ENCODE measurements at places on chromosomes 12 and 14.

- no peak for DNase-seq
These were observed 42.5 kb upstream of the BEGAIN start for GRCh38 chr14:100629696-100630095.

GRCh38 chr12:13573698-13574321 is 377.3 kb downstream of the EMP1 start:
- no peak for DNase-seq

DNA sequence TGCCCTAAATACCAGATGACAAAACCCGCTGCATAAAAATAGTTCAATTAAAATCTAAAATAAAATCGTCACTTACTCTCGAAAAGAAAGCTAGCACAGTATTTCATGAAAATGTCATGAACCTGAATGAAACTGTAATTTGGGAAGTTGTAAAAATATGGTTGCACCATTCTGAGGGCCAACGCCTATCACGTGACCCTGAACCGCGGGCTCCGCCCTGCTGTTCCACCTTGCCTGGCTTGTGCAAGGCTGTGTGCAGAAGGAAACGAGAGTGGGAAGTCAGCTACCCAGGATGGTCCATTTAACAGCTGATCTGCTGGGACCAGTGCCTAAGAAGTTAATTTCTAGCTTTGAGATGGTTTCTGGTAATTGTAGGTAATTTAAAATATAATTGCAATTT is 91.7 kb upstream of the BMP4 start:
- DNase-seq: no peak

- no peak for DNase-seq
These were observed 87.9 kb upstream of the IGF1 start for GRCh38 chr12:102568276-102568675.

DNA sequence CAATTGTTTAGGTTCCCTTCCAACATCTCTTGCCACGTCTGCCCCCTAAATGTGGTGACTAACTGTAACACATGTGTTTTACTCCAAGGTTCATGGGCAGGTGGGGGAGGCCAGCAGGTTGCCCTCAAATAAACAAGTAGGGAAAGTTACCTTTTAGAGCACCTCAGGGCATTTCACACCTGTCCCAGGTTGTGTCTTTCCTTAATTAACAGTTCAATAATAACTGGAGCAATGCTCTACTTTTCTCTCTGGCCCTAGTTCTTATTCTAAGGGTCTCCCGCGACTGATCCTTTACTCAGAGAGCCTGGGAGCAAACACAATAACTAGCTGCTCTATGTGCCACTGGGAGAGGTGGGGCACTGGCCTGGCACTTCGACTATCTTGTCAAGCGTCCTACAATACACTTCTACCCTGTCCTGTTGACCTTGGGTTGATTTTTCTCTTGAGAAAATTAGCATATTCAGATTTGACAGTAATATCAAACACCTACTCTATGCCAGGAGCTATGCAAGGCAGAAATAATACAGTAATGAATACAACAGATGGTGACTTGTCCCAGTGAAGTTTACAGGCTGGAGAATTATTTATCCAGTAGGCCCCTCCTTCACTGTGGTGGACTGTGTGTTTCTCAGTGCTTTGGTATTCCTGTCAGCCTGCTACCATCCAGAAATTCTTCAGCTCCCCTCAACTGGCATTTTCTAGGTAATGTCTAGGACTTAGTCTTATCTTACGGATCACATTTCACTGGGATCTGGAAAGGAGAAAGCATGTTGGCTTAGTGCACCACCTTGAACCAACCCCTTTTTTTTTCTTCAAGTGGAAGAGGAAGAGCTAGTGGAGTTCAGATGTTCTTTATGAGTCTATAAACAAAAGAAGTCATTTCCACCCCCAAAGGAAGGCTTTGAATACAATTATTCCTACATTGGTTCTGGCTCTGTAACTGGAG is 202.6 kb downstream of the CRADD start:
- no peak for DNase-seq

DNA sequence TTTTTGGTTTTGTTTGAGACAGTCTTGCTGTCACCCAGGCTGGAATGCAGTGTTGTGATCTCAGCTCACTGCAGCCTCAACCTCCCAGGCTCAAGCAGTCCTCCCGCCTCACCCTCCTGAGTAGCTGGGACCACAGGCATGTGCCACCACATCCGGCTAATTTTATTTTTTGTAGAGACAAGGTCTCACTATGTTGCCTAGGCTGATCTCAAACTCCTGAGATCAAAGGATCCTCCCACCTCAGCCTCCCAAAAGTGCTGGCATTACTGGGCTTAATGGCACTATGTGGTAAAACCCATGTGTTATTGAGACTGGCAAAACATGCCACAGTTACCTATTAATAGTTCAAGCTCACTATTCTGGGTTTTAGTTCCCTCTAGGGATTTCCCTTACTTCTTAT is 51.2 kb upstream of the KCNH3 start:
- DNase-seq: no peak

DNA sequence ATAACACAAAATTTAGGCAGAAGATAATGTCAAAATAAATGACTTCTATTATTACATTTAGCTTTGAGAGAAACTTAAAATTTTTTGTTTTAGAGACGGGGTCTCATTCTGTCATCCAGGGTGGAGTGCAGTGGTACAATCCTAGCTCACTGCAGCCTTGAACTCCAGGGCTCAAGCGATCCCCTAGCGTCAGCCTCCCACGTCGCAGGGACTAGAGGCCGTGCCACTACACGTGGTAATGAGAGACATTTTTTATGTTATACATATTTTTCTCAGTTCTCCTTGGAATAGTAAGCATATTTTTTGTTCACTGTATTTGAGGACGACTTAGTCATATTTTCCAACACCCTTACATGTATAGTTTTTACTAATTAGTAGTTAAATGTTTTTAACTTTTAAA is 21.5 kb upstream of the NUDT4 start:
- DNase-seq: no peak

DNA sequence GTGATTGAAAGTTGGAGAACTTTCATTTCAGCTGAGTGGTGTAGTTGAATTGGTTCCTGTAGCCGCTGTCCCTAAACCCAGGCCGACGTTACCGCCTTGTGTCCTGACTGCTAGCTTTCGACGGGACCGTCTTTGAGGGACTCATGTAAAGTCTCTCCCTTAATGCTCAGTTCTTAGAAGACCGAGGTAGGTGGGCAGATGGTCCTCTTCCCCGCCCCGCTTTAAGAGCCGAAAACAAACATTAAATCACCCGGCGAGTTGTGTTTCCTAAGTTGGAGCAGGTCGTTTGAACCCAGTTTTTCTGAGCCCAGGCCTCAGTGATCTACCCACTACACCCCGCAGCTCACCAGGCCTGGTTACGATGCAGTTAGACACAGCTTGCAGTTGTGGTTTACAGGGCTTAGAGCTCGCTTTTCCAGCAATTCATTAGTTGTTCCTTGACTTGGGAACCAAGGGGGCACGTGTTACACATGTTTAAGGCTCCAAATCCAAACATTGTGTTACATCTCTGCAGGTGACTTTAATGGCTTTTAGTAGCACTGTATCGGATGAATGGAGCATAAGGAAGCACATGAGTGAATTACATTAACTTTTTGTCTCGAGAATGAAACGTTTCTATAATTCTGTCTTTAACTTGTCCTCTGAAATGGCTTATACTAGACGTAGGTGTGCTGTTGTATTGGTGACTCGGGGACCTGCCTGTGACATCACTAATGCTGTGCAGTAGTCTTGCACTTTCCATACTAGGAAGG is 790 bp downstream of the NEDD1 start:
- DNase-seq: peak; percentile 20

- no peak for DNase-seq
These were observed 42.0 kb downstream of the RIN3 start for GRCh38 chr14:92555465-92556111.

- no peak for DNase-seq
These were observed 52.3 kb downstream of the E2F7 start for GRCh38 chr12:77013091-77013490.

DNA sequence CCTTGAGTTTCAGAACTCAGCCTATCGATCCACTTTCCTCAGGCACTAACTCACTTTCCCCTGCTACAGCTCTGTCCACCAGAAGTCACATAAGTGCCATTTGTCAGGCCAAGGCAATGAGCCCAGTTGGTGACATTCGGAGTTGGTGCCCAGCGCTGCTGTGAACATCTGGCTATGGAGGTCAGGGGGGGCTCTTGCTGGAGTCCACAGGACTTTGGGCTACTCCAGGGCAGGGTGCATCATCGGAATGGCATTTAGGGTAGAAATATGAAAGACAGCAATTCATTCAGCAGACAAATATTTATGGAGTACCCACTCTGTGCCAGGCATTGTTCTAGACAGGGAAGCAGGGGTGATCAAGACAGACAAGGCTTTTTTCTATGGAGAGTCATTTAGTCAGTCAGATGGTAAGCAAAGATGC is 1.5 kb upstream of the PPP1CC start:
- DNase-seq: no peak

- DNase-seq: no peak
These were observed 148.5 kb upstream of the SEL1L start for GRCh38 chr14:81682134-81682533.

DNA sequence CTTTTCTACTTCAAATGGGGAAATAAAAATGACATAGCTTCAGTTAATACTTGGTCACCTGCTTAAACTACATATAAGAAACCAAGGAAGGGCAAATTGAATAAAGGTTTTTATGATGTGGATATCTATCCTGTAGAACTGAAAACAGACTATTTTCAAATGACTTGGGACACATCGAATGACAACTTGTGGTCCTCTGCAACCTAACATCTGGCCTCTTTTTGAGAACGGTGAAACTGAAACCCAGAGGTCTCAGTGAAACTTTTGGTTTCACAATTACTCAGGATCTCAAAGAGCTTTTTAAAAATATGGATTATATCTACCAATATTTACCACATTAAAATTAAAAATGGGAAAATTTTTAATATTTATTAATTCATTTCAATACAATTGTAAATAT is 65.2 kb downstream of the PPP2R5E start:
- no peak for DNase-seq

- DNase-seq: no peak
These were observed 615.2 kb downstream of the RPS29 start for GRCh38 chr14:48970943-48971342.

GRCh38 chr12:46609273-46609623 is 216.5 kb downstream of the SLC38A4 start:
- DNase-seq: no peak

- no peak for DNase-seq
These were observed 106.9 kb upstream of the KRAS start for GRCh38 chr12:25357595-25357994.

- no peak for DNase-seq
These were observed 67.7 kb downstream of the GXYLT1 start for GRCh38 chr12:42076976-42077375.

GRCh38 chr14:38505221-38505972 is 249.5 kb upstream of the CLEC14A start:
- DNase-seq: no peak

DNA sequence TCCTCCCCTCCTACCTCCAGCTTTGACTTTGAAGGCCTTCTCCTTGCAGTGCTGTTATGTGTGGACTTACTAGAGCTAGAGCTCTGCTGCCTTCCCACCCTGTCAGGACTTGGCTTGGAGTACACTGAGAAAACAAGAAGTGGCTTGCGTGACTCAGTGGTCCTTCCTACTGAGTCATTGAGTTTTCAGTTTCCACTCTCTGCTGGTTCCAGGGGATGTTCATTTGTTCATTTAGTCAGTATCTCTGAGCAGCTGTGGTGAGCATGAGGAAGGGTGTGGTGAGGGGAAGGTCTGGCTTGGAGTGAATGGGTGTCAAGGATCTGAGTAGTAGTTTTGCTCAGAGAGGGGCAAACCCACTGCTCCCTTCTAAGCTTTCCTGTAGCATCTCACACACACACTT is 17.2 kb upstream of the ELK3 start:
- peak; percentile 57 for DNase-seq

DNA sequence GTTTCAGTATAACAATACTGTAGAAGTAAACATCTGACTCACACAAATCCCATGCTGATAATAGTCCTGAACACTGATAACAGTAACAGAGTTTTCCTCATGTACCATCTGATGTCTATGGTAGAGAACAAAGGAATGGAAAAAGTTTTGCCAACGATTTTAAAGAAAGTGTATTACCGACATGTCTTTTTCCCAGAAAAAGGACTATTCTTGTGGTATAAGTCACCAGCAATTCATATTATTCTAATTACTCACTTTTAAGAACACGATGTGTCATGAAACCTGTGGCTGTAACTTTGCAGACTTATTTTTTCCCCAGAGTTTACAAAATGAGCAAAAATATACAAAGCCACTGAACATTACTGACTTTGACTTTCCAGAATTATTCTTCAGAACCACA is 40.1 kb upstream of the DCN start:
- no peak for DNase-seq
